ENCODE measurements at places on chromosomes 11 and 22.

DNA sequence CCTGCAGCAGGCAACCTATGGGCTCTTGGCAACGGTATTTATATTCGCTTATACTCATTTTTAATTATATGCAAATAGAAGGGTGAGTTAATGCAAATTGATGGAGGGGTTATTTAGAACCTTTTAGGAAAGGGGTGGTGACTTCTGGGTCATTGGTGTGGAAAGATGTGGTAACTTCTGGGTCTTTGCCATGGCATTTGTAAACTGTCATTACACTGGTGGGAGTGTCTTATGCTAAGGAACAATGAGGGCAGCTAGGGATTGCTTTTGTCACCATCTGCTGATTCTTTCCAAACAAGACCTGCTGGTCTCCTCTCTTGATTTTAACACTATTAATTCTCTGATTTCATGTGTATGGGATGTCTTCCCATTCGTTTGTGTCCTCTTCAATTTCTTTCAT, 11.7 kb upstream of the KAT5 start:
- no peak for DNase-seq

DNA sequence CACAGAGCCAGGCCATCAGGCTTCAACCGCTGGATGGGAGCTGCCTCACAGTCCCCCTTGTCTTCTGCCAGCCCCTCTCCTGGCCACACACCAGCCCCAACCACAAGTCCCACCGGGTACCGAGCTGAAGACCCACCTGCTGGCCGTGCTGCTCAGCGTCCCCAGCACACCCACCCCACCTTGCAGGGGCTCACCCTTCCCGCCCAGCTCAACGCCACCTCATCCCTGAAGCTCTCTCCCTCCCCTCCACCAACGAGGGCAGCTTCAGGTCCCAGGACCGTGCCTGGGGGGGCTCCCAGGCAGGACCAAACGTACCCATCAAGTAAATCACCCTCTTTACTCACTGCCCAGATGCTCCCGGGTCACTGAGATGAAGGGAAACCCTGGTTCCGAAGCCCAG, 141.0 kb downstream of the CRYBB2 start:
- no peak for DNase-seq

GRCh38 chr11:102368472-102368871, 21.5 kb downstream of the BIRC2 start:
- no peak for DNase-seq

GRCh38 chr22:19187716-19188563, 9.4 kb upstream of the SLC25A1 start:
- no peak for DNase-seq

GRCh38 chr22:30287648-30288418, 1.5 kb downstream of the CASTOR1 start:
- DNase-seq = peak; percentile 93

DNA sequence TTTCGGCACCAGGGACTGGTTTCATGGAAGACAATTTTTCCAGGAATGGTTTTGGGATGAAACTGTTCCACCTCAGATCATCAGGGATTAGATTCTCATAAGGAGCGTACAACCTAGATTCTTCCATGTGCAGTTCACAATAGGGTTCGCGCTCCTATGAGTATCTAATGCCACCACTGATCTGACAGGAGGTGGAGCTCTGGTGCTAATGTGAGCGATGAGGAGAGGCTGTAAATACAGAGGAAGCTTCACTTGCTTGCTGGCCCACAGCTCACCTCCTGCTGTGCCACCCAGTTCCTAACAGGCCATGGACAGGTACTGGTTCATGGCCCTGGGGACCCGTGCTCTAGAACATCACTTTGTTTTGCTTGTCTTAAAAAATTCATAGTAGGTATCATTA, 41.8 kb upstream of the AMPD3 start:
- DNase-seq = no peak

- no peak for DNase-seq
Measured at GRCh38 chr11:37352485-37352884, 754.4 kb upstream of the RAG2 start.

- peak; percentile 22 for DNase-seq
Measured at GRCh38 chr11:13238879-13239514, 38.6 kb upstream of the BMAL1 start.

GRCh38 chr11:87366763-87367405, 329.1 kb downstream of the TMEM135 start:
- no peak for DNase-seq

DNA sequence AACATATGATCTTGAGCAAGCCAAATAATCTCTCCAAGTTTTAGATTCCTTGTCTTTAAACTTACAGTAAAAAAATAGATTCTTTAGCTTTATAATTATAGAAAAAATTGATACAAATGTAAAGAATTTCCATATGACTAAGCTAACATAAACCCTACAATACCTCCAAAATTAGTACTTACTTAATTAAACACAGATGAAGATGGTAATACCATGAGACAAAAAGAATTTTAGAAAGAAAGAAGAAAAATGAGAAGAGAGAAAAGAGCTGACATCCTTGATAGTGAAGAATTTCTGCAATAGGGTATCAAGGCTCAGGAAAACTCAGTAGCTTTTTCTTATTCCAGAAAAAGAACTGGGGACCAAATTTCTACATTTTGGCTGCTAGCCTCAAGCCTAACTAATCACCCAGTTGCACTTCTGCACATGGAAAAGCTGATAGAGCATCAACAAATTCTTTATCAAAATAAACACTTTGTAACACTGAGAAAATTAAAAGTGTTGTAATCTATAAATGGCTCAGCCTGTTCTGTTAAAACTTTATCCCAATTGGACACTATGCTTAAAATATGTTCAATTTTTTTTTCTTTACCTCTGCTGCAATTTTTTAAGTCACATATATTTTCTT, 24.7 kb upstream of the SOX6 start:
- no peak for DNase-seq

GRCh38 chr11:120065176-120065575, 72.7 kb downstream of the TRIM29 start:
- no peak for DNase-seq

- no peak for DNase-seq
Measured at GRCh38 chr11:58994171-58994570, 54.9 kb downstream of the GLYATL1 start.

GRCh38 chr11:14881576-14882193, 10.3 kb downstream of the CYP2R1 start:
- no peak for DNase-seq

- DNase-seq = no peak
Measured at GRCh38 chr11:22165087-22165486, 27.8 kb upstream of the ANO5 start.

GRCh38 chr11:73498343-73498742, 99.6 kb downstream of the FAM168A start:
- no peak for DNase-seq

DNA sequence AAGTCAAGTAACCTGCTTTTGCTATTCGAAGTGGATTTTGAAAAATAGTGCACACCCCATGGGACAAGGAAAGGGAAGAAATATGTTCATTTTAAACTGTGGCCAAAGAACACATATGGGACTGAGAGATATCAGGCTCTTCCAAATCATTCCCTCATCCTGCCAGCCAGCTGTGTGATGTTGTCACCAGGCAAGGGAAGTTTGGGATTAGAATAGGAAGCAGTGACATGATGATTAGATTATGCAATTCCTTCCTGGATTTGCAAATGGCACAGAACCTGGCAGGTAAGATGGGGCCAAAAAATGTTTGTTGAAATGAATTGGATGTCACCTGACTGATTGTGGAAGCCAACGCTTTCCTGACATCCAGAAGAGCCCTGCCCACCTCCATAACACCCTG, 4.9 kb upstream of the SCN3B start:
- no peak for DNase-seq

- DNase-seq = no peak
Measured at GRCh38 chr11:130625578-130626306, 177.3 kb downstream of the ADAMTS15 start.

DNA sequence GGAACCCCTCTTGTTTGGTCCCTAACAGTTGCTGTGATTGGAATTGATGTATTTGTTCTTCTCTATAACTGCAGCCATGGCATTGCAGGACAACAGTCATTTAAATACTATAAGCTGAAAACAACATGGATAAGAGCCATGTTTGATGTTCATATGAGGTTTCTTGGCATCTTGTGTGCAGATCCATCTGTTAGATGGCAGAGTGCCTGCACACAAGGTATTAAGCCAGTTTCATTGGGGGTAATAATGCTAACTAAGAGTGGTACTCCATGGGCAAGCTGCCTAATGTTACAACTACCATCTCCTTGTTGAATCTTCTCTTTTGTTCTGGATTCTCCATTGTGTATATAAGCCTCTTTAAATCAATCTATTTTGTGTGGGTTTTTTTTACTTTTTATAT, 206.0 kb upstream of the CHORDC1 start:
- DNase-seq = no peak

DNA sequence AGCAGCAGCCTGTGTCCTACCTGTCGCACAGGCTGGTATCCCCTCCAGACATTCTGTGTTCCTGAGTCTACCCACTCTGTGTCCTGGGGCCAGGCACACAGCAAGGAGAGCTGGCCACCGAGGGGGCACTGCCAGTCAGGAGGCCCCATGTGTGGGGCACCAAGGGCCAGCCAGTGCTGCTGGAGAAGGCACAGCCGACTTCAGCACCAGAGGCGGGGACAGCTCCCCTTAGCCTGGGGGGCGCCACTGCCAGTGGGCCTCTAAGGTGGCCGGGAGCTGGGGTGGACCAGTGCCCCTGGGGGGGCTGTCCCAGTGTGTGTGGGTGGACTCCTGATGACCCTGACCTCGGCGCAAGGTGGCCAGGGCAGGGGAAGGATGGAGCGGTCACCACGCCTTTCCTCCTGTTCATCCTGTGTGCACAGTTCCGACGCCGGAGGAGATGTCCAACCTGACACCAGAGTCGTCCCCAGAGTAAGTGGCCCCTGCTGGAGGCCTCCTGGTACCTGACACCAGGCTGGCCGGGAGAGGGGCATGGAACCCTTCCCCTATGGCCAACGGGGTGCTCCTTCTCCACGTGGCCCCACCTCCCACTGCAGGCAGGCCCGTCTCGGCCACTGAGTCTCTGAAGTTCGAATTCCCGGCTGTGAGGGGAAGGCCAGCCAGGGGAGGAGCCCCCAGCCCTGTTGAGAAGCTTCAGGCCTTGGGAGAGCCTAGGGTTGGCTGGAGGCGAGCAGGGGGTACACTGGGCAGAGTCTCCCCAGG, 35.4 kb downstream of the MOB2 start:
- no peak for DNase-seq

GRCh38 chr22:26174280-26174679, 5.0 kb downstream of the SEZ6L start:
- peak; percentile 11 for DNase-seq

DNA sequence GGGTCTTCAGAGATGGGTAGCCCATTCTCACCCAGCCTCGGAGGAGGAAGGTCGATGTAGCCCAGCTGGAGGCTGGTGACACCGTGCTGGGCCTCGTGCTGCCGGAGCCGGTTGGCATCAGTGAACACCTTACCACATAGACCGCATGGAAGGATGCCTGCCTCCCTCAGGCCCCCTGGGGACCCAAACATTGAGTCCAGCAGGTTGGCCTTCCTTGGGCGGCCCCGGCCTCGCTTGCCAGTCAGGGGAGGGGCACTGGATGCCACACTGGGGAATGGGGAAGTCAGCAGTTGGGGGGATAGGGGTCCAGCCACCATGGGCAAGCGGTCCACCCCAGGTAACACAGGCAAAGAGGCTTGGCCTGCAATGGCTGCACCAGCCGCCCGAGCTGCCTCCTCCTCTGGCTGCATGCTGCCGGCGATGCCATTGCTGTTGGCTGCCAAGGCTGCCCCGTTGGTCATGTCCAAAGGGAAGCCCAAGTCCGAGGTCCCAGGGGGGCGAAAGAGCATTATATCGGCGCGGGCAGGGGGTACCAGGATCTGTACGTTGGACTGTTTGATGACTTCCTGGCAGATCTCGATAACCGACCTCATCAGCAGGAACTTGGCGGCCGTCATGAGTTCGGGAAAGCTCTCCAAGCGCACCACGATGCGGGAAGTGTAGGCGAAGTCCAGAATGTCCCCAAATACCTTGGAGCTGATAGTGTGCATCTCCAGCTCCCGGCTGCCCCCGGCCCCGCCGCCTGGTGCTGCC, 1.4 kb downstream of the PATZ1 start:
- DNase-seq = no peak

- DNase-seq = no peak
Measured at GRCh38 chr11:111018566-111018965, 227.0 kb upstream of the POU2AF2 start.

DNA sequence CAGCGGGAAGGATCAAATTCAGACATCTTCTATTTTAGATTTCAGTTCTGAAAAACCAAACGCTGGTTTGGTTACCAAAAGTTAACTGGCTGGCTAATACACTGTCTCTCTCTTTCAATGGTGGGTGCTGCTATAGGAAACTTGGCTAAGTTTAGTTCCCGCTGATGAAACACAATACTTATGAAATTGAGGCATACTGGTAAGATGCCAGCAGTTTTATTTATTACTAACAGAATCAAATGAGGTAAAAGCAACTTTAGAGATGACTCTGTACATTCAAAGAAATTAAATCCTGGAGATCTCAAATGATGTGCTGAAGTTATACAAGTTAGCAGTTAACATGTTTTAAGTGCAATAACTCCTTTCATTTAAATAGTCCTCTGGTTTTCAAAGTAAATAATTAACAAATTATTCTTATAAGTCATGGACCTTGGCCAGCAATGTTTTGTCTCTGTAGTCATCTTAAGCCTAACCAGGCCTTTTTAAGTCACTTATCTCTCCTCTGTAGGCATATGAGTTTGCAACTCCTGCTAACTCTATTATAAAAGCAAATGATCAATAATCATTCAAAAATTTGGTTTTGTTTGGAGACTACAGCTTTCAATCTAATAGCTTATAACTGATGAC, 54.8 kb downstream of the PAK1 start:
- no peak for DNase-seq

- DNase-seq = no peak
Measured at GRCh38 chr11:133966921-133967598, 10.3 kb upstream of the IGSF9B start.

DNA sequence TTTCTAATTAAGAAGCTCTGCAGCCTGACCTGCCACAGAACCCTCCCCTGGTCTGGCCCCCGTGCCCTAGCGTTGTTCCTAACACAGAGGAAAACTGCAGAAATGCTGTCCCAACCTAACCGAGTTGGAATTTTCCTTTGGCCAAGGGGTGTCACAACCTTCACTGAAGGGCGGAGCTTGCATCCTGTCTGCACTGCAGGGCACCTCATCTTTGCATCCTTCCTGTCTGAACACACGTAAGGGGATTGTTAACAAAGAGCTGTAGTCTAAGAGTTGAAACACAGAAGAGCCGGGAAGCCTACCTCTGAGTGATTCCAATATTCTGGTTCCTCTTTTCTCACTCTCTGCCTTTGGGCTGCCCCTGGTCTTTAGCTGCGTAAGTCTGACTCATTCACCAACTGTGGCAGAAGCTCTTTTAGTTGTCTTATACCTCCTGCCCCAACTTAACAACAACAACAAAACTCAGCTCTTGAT, 1.6 kb downstream of the DIXDC1 start:
- DNase-seq = peak; percentile 47
